Stimulated activated CD8-positive, alpha-beta memory T cell treated with anti-CD3 and anti-CD28 coated beads, Interleukin-4, amount 100 ng/mL, for 1 hour (primary cell): ENCODE measurements at places on chromosomes 5 and 9.

- DNase-seq: no peak
These were observed 30.1 kb downstream of the ZNF462 start for GRCh38 chr9:106893088-106893487.

DNA sequence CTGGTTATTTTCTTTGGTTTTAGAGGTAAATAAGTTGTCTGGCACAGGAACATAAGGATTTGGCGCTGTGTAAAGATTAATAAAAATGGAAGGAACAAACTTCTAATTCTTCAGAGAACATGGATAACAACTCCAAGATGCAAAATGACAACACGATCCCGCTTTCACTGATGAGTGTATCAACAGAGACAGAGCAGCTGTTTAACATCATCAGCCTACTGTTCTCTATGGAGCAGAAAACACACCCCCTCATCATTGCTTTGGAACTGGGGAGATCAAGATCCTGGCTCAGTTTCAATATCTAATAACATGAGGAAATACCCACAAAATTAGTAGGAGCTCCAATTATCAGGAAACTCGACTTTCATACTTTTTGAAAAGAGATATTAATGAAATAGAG, 8.3 kb upstream of the GAS1 start:
- no peak for DNase-seq

- DNase-seq: no peak
These were observed 172.3 kb downstream of the PDZD2 start for GRCh38 chr5:31811210-31811609.

DNA sequence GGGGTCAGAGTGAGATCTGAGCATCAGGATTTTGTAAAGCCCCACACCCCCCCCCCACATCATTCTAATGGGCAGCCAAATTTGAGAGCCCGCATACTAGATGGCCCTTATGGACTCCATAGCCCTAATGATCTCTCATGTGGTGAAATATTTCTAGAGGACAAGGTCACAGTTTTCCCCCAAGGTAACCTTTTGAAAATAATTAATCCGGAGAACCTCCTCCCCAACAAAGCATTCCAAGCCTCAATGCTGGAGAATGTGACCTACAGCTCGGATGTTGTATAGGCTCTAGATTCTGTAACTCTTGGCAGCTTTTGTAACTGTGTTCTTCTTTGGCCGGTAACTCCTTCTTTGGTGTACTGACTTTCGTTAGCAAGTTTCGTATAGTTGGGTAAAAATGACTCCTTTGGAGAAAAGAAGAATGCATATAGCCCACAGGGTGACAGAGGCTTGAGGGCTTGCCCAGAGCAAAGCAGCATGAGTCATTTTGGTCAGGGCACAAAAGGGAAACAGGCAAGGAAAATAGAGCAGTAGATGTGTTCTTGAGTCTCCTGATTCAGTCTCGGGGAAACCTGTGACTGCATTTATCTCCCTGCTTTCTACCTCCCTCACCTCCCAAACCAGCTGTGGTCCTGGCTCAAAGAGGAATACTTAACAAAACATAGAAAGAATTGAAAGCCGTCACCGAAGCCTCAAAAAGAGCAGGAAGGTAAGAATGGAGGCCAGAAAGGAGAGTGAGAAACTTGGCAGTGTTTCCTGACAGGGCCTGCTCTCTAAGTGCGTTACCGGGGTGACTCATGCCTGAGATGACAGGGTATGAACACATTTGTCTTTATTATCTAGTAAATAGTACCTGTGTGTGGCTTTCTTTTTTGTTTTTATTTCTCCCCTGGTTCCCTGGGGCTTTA, 6.6 kb upstream of the XPA start:
- no peak for DNase-seq

DNA sequence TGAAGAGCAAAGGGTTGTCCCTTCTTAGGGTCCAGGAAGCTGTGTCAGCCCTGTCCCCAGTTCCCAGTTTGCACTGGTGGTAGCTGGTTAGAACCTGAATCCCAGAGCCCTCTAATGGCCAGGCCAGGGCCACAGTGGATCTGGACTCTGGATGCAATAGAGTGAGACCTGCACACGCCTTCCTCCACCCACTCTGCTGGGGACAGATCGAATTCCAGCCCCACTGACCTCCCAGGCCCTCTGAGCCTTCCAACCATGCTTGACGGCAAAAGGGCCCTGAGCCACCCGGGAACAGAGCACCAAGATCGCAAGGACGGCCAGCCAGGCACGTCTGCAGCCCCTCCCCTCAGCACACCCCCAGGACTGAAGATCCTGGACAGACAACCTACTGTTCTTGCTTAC, 23.7 kb downstream of the NAIF1 start:
- no peak for DNase-seq

- DNase-seq: no peak
These were observed 224.0 kb downstream of the NTRK2 start for GRCh38 chr9:84893419-84894128.

DNA sequence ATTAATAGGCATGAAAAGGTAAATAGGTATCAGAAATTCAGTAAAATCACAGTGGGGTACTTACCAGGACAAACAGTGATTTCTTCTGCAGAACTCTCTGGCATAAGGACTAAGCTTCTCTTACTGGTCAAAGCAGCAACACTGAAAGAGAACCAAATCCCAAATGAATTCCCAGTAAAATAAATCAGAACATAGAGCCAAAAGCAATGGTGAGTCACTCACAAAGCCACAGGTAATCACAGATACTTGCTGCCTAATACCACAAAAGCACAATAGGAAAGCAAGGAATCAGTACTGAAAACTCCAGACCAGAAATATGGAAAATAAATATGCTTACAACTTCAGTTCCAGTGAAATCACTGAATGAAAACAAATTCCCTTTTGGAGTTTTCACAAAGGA, 50.7 kb downstream of the UIMC1 start:
- DNase-seq: no peak

DNA sequence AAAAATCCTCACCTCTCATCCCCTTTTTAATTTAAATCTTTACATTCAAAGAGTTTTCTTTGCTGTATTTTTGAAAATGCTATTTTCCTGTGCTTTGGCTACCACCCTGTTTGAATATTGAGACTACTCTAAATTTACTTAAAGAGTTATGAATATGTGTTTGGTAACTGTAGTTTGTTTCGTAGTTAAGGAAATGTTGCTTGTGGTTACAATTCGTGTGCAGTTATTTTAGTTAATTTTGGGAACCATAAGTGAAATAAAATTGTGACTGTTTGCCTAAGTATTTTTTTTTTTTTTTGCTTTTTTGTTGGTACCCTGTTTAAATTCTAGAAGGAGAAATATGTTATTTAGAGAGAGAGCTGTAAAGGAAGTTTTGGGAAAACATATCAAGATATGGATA, 78.7 kb downstream of the XRCC4 start:
- DNase-seq: no peak

DNA sequence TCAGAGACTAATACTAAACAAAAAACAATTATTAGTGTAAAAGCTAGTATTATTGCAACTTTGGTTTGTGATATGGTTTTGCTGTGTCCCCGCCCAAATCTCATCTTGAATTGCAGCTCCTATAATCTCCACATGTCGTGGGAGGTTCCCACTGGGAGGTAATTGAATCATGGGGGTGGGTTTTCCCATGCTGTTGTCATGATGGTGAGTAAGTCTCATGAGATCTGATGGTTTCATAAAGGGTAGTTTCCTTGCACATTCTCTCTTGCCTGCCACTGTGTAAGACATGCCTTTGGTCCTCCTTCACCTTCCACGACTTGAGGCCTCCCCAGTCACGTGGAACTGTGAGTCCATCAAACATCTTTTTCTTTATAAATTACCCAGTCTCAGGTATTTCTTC, 325.9 kb upstream of the DAB2 start:
- no peak for DNase-seq

DNA sequence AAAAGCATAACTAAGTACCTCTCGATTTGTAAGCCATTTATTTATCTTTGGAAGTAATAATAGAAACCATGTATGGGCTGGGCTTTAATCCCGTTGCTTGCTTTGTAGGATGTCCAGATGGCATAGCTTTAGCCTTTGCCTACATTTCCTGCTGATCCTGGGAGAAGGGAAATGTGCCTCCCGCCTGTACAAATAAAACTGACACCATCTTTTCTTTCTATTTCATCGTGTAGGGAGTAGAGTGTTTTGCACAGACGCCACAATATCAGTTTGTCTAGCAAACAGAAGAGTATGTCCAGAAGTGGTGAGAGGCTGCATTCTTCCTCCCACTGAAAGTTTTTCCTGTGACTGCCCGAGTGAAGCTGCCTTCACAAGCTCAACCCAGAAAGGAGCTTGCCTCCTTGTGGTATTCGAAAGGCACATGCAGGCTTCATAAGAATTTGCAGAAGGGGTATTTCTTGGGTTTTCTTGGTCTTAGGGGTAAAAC, 24.7 kb upstream of the TJP2 start:
- no peak for DNase-seq

- DNase-seq: no peak
These were observed 11.0 kb upstream of the HAVCR1 start for GRCh38 chr5:157069949-157070348.

- DNase-seq: no peak
These were observed 97.4 kb downstream of the HOMER1 start for GRCh38 chr5:79416499-79416898.

GRCh38 chr9:124521142-124521541, 13.9 kb upstream of the NR5A1 start:
- DNase-seq: no peak
